ENCODE measurements at places on chromosomes 7 and 10.

DNA sequence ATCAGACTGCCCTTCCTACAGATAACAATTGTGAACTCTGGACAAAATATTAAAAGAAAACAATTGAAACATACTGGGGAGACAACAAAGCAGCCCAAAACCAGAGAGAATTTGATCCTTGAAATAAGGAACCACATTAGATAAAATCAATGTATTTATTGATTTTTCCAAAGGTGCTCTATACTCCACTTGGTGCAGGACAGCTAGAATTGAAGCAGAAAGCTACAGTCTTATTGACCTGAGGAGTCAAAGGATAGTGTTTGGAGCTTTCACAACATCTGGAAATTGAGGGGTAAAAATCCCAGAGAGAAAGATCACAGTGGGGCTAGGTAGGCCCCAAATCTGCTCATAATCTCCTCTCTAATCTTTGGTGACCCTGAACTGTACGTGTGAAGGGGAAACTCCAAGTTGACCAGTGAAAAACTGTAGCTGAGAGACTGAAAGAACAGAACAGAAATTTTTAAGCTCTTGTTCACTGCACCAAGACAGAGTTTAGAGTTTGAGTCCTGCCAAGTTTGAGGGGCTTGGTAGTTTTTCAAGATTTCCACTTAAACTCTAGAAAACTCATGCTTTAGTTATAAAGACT lies 70.2 kb downstream of the SAMD9 start:
- no peak for DNase-seq

DNA sequence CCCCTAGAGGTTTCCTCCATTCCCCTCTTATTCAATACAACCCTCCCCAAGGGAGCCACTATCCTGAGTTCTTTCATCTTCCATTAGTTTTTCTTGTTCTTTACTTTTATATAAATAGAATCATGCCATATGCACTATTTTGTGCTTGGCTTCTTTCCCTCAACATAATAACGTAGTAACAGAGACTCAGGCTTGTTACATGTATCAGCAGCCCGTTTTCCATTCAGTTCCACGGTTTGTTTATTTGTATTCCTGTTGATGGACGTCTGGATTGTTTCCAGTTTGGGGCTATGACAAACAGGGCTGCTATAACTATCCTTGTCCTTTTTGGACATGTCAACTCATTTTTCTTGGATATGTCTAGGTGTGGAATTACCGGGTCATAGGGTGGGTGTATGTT lies 264.4 kb upstream of the MKI67 start:
- no peak for DNase-seq

- DNase-seq: no peak
These were observed 117.1 kb downstream of the EBF3 start for GRCh38 chr10:129846991-129847391.

GRCh38 chr7:106749165-106749564 lies 88.2 kb upstream of the CCDC71L start:
- no peak for DNase-seq

- no peak for DNase-seq
These were observed 112.5 kb downstream of the SVIL start for GRCh38 chr10:29522061-29522855.

DNA sequence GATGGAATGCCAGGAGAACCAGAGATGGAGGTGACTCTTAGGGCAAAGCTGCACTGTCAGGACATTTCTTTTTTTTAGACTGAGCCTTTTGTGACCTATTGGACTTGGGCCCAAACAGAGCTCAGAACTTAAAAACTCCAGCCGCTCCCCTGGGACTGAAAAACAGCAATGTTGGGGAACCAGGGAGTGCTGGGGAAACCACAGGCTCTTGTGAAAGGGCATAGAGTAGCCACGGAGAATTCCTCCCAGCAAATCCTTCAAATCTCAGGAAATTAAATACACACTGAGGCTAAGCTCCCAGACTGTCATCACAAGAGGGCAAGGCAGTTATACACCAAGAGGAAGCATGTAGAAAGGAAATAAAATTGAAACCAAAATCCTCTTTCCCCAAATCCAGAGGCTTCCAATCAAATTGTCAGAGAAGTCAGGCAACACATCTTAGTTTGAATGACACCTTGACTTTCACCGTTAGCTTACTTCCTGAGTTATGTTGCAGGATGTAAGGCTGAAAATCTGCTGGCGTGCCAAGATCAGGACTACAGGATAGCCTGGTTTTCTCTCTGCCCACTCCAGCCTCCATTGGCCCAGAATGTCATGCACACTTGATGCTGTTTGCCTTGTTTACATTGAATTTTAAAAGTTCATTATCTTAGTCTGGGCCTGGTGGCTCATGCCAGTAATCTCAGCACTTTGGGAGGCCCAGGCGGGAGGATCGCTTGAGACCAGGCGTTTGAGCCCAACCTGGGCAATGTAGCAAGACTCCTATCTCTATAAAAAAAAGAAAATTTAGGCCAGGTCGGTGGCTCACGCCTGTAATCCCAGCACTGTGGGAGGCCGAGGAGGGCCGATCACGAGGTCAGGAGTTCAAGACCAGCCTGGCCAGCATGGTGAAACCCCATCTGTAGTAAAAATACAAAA lies 2.6 kb upstream of the RFC2 start:
- DNase-seq: no peak

- DNase-seq: no peak
These were observed 4.7 kb downstream of the MICALL2 start for GRCh38 chr7:1454542-1454941.

GRCh38 chr10:6586501-6586900 lies 6.4 kb upstream of the PRKCQ start:
- DNase-seq: no peak

- no peak for DNase-seq
These were observed 135.4 kb upstream of the BMPER start for GRCh38 chr7:33769930-33770329.

DNA sequence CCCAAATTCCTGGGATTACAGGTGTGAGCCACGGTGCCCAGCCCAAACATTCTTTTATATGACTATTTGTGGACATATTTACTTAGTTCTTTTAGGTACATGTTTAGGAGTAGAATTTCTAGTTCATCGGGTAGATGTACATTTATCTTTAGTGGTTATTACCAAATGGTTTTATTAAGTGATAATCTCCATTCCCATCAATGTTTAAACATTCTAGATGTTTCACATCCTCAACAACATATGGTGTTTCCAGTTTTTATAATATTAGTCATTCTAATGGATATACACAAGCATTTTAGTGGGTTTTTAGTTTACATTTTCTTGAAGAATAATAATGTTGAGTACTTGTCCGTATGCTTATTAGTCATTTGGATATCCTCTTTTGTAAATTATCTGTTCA lies 131.7 kb downstream of the RTKN2 start:
- no peak for DNase-seq

DNA sequence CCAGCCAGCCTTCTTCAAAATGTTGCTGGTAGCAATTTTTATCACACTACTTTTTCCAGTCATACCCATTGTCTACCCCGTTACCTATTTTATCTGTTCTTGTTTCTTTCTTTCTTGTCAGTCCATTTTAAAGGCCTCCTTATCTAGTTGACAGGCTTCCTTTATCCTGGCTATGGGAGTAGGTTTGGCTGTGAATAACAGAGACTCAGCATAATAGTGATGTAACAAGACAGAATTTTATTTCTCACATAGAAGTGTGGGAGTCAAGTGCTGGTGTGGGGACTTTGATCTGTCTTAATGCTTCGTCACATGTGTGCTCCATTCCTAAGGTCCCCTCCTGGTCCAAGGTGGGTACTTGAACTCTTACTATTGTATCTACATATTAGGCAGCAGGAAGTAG lies 283.6 kb downstream of the EXOC4 start:
- DNase-seq: no peak

DNA sequence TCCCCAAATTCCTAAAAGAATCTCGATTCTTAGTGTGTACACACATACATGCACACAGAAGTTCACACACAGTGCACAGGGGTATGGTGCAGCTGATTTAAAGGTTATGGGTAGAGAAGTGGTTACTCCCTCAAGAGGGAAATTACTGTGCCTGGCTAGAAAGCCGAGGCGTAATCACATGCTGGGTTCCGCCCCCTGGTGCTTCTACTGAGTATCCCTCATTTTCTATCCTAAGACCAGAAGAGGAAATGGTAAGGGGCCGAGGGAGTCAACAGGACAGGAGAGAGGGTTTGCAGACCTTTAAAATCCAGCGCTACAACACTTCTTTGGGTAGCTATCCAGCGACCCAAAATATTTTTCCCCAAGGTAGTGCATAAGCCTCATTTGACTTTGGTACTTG lies 147.3 kb upstream of the TMEM196 start:
- DNase-seq: no peak

DNA sequence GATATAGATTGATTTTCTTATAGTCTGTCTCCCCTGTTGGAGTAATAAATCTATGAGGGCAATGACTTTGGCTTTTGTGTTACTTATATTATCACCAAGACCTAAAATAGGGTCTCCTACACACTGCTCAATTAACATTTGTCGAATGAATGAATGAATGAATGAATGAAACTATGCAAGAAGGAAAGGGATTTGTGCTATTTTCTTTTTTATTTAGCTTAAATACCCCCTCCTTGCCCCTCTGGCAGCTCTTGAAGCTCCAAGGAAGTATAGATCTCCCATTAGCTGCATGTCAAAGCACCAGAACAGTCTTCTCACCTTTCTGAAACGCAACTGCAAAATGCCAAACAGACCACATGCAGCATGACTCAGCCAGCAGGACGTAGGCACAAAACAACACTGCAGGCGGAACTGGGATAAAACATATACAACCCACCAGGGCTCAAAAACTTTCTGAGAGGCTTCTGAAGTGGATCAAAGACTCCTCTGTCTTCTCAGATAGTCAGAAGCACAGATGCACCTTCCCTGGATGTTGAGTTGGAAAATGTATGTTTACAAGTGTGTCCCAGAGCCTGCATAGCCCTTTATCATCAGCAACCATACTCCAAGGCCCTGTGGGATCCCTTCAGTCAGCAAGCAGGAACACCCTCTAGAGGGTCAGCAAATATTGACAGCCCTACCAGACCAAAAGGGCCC lies 187.8 kb downstream of the NPSR1 start:
- no peak for DNase-seq

GRCh38 chr10:7411671-7412128 lies 866 bp upstream of the SFMBT2 start:
- DNase-seq: no peak

GRCh38 chr7:159128767-159129166 lies 15.9 kb downstream of the VIPR2 start:
- DNase-seq: no peak

- DNase-seq: no peak
These were observed 36.6 kb upstream of the SRGN start for GRCh38 chr10:69051303-69051702.

DNA sequence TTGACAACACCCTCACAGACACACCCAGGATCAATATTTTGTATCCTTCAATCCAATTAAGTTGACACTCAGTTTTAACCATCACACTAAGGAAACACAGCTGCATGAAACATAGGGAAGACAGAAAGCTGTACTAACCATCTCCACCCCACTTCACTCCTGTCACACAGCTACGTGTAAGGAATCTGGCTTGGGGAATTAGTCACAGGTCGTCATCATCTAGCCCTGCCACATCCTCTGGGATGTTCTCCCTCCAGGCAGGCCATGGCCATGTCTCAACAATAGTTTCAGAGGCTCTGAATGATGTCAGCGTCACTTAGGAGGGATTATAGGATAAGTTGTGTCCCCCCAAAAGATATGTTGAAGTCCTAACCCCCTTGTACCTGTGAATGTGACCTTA lies 10.8 kb upstream of the SEMA3C start:
- no peak for DNase-seq

DNA sequence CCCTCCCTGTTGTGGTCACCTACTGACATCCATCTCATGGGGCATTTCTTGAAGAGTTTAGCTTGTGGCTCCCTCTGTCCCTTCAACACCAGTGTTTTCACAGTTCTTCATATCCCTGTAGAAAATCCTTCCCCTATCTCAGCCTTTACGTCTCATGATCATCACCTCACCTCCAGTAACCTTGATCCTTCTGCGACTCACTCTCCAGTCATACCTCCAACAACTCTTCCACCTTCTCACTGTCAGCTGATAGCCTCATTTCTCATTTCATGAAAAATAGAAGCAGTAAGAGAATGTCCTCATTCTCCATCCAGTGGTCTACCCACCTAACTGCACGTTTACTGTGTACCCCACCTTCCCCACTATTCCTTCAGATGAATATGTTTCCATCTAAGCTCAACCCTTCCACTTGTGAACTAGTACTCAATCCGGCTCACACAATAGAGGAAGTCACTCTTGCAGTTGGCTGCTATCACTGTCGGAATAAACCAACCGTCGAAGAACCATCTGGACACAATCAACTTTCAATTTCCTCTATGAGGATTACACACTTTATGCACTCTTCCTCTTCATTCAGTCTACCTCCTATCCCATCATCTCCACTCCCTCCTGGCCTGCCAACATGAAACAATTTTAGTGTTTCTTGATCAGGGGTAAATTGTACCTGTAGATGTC lies 256.0 kb downstream of the AHR start:
- no peak for DNase-seq

DNA sequence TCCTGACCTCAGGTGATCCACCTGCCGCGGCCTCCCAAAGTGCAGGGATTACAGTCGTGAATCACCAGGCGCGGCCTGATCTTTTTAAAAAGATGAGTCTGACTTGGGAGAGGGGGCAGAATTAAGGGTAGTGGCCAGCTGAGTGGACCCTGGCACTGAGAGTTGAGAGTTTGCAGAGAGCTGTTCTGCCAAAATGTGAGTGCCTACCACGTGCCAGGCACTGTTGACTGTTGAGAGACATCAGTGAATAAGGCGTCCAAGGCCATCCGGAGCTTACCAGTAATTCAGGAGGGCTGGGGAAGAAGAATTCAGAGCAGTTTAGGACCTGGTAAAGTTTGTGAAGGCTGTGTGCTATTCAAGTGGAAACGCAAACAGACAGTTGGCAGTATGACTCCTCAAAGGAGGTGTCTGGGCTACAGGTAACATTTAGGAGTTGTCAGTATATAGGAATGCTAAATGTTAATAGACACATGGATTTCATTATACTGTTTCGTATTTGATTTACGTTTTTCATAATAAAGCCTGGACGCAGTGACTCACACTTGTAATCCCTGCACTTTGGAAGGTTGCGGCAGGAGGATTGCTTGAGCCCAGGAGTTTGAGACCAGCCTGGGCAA lies 1.5 kb downstream of the NIPSNAP2 start:
- no peak for DNase-seq

DNA sequence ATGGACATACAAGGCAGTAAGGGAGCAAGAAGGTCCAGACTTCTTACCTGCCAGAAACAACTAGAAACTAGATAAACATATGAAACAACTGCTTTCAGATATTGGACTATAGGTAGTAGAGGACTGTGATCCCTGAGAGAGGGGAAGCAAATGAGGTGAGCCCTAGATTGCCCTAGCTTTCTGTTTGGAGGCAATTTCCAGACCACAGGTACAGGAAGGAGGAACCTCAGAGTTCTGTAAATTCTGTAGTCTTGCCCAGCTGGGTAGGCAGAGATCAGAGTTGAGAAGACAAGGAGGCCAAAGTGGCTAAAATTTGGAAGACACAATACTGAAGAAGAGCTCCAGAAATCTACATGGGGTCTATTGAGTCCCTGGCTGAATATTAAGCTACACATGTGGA lies 21.0 kb downstream of the CDK6 start:
- no peak for DNase-seq

GRCh38 chr10:86900955-86901354 lies 56.5 kb downstream of the MMRN2 start:
- DNase-seq: no peak

GRCh38 chr7:24825381-24825794 lies 68.1 kb upstream of the GSDME start:
- no peak for DNase-seq

- no peak for DNase-seq
These were observed 107.9 kb upstream of the FAM180A start for GRCh38 chr7:135856356-135857144.
